Mammary epithelial cell (primary cell): ENCODE measurements at places on chromosomes 6 and 20.

- no peak for DNase-seq
Measured at GRCh38 chr6:14012313-14013030, 87.7 kb downstream of the RNF182 start.

DNA sequence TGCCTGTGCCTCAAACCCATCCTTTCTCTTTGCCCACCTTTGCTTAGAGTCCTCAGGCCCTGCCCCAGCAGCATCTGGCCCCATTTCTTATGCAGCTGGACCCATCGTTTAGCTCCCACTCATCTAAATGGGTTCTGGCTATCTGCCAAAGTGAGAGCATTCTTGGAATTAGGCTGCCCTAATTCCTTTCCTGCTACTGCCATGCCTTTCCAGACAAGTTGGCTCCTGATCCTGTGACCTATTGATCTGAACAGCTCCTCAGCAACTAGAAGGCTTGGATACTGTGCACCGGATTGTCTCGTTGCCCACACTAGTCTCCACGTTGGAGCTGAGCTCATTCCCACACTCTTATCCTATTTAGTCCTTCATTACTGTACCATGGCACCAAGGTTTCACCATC is 22.9 kb downstream of the DZANK1 start:
- DNase-seq, result no peak

- no peak for DNase-seq
Measured at GRCh38 chr6:88403486-88403885, 237.3 kb upstream of the CNR1 start.

DNA sequence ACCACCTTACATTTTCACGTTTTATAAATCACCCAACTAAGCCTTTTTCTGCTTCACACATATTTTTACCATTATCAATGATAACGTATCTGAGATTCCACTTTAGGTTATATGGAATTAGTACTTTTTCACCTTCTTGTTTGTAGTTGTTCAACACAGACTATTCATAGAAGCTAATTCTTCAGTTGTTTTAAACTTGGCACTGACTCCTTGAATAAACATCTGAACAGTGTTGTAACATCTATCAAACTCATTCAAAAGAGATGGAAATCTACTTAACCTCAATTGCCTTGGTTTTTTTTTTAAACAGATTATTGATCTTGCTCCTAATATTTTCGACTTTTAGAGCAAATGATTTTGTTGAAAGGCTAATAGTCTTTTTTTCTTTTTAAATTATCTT is 34.2 kb downstream of the PTPRA start:
- DNase-seq, result no peak

- peak; percentile 92 for DNase-seq
Measured at GRCh38 chr6:43376551-43376981, 7.1 kb upstream of the ZNF318 start.

- DNase-seq, result no peak
Measured at GRCh38 chr20:42530855-42531448, 658.8 kb downstream of the PTPRT start.

DNA sequence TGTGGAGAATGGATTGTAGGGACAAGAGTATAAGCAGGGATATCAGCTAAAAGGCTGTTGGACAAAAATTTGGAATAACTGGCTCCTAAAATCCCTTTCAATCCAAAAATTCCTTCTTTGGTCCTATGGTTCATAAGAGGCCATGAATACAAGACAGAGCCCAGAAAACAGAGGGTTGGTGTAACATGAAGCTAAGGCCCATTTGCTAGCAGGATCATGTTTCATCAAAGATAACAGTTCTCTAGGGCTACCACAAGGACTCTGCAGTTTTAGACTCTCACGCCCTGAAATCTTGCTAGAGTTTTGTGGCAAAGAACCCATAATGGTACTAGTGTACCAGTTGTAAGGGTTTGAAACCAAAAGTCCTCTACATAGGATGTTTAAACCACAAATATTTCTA is 327.8 kb upstream of the TBX18 start:
- no peak for DNase-seq
